CD8-positive, alpha-beta T cell (primary cell): ENCODE measurements at places on chromosomes 2 and 18. TPM values are rescaled to one million over a fixed set of nuclear protein-coding genes. Genes with fewer than 3 reads are reported as not detected.

DNA sequence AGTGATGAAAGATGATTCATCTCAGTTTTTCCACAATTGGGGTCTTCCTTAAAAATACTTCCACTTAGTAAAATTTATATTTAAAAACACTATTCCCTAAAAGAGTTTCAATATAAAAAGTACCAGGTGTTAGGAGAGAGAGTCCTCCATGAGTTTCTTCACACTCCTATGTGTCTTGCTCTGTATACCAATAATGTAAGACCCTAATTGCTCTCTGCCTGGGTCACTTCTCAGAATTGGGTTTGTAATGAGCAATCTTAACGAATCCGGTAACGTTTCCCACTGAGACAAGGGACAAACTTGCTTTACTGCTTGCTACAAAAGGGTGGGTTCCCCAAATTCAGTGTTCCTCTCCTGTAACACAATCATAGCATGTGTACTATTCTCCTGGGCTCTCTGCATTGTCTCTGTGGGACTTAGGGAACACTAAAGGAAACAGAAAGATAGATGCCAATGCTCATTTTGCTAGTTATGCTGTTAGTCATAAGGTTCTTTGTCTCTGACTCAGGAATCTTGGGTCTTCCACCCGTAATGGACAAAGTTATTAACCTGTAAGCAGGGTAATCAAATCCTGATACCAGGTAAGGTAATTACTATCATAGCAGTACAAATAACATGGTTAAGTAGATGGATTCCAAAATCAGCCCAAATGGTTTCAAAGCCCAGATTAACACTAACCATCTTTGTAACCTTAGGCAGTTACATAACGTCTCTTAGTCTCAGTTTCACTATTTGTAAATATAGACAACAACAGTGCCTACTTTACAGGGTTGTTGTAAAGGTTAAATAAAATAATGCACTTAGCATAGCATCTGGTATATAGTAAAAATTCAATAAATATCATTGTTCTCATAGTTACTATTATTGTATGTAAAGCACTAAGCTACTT is 46.3 kb downstream of the ITSN2 start:
- DNase-seq: no peak

- DNase-seq: no peak
These were observed 54.5 kb downstream of the EVA1A start for GRCh38 chr2:75506101-75506697.

DNA sequence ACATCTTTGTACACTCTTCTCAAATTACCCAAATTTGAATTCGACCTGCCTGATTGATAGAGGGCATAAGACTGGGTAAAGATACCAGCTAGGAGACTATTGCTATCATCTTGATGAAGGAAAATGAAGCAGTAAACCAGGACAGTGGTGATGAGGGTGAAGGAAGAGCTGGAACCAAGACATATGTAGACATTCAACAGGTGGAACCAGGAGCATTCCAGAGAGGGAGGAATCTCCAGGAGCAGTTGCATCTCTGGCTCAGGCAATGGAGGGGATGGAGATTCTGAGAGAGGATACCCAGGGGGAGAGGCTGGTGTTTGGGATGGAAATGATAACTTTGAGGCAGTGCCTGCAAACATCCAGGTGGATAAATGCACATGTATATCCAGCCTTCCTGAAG is 41.6 kb downstream of the SDC1 start:
- DNase-seq: no peak

DNA sequence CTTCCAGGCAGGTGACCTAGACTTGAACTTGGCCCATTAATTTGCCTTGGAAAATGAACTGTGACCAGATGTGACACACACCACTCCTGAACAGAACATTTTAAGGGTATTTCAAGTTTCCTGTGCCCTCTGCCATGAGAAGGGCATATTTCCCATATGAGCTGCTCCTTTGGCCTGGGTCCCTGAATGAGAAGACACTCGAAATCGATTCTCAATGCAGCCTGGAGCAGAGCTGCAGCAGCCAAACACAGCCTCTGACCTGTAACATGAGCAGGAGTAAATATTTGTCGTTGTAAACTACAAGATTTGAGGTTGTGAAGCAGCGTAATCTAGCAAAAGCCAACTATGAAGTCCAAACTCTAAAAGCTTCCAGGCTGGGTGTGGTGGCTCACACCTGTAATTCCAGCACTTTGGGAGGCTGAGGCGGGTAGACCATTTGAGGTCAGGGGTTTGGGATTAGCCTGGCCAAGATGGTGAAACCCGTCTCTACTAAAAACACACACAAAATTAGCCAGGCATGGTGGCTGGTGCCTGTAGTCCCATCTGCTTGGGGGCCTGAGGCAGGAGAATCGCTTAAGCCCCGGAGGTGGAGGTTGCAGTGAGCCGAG is 30.1 kb upstream of the SOS1 start:
- DNase-seq: no peak

DNA sequence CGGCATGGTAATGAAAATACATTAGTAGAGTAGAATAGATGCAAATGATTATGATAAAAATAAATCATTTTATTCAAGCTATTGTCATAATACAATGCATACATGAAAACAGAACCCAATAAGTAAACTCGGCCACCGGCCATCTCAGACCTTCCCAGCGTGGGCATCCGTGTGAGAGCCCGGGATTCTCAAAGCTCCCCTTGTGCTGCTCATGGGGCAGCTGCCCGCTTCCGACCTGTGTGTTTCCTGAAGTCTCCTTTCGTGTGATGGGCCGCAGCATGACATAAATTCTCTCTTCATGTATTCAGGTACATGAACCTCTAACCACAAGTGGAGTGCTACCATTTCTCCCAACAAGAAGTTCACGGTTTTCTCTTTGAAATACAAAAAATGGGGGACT is 13.5 kb upstream of the CNDP2 start:
- no peak for DNase-seq

The LIPT1 gene
- total RNA-seq: 9.7 TPM

The LHCGR gene
- total RNA-seq: not detected

The ASAP2 gene
- total RNA-seq: not detected

The GPR45 gene
- not detected for total RNA-seq
